ENCODE measurements at places on chromosomes 7 and 10. TPM values are rescaled to one million over a fixed set of nuclear protein-coding genes. Genes with fewer than 3 reads are reported as not detected.
A peak's percentile ranks its signal among the peaks of the same experiment; 100 is the strongest.

DNA sequence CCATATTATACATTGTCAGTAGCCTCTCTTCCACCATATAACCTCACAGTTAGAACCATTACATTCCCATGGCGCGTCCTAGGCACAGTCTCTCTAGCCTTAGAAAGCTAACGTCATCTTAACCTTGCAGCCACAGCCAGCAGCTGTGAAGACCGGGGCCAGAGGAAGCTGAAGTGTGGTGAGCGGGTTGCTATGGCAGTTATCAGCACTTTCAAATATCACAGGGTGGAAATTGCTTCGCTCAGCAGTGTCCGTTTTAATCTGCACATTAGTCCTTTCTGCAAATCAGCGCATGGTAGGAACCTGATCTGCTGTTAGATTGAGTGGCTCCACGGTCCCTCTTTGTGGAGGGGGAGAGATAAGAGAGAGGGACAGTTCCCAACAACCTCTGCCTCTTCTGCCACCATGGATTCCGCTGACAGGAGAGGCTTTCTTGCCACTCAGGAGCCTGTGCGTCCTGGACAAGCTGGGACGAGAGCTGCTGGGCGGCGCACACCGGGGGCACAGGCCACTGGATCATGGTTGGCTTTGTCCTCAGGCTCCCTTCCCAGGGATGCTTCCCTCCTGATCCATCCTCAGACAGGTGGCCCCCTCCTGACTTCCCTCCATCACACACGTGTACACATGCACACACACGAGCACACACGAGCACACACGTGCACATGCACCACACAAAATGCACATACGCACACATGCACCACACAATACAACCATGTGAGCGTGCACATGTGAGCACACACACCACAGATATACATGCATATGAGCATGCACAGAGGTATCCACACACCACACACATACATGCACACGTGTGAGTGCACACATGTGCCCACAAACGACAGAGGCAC is 93.8 kb downstream of the WDR37 start:
- peak; percentile 52 for DNase-seq

DNA sequence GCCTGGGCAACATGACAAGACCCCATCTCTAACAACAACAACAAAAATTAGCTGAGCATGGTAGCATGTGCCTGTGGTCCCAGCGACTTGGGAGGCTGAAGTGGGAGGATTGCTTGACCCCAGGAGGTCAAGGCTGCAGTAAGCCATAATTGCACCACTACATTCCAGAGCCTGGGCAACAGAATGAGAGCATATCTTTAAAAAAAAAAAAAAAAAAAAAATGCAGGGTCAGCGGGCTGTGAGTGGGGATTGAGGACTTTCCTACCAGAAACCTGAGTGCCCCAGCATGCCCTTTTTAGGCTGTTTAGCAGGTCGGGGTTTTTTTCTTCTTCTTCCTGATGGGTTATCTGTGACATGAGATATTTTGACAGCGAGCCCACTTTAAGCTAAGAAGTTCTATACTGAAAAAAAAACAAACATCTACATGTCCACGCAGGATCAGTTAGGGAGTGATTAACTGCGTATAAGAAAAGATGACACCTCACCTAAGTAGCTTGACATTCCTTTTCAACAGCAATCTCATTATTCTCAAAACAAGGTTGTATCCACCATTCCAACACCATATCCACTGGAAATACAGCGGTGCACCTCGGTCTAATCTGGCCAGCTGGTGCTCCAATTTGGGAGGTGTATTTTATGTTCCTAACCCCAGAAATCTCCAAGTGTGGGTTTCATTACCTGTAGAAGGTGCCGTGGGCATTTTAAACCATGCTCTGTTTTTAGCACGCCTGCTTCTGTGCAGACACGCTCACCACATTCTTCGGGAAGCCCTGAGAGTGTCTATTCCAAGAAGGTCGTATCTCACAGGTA is 13.8 kb upstream of the RFC2 start:
- DNase-seq, result no peak

- DNase-seq, result no peak
Observed at GRCh38 chr10:130038611-130039109, 72.0 kb downstream of the C10orf143 start.

DNA sequence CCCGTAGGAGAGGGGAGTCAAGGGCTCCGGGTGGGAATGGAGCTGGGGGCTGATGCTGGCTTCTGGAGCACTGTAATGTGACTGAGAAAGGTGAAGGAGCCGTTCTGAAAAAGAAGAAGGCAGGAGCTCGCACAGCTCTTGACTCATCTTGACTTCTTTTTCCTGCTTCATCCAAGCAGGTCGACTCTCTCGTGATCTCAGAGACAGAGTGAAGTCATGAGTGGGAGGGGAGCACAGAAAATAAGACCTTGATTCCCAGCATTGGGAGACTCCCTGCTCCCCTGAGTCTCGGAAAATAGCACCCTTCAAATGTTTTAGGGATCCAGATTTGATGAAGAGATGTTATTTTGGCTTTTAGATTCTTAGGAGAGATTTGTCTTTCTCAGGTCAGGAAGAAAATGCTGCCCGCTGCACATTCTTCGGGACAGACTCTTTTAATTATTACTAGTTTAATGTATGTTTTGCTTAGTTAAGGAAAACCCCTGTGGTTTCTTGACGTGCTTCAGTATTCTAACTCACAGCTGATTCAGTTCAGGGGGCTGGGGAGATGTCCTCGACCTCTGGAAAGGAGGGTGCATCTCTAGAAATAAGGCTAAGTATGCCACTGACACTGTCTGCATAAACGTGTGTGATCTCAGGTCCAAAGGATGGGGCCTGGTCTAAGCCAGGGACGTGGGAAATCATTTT is 34.1 kb downstream of the EGFR start:
- no peak for DNase-seq

- no peak for DNase-seq
Observed at GRCh38 chr7:51590746-51591145, 274.1 kb upstream of the COBL start.

DNA sequence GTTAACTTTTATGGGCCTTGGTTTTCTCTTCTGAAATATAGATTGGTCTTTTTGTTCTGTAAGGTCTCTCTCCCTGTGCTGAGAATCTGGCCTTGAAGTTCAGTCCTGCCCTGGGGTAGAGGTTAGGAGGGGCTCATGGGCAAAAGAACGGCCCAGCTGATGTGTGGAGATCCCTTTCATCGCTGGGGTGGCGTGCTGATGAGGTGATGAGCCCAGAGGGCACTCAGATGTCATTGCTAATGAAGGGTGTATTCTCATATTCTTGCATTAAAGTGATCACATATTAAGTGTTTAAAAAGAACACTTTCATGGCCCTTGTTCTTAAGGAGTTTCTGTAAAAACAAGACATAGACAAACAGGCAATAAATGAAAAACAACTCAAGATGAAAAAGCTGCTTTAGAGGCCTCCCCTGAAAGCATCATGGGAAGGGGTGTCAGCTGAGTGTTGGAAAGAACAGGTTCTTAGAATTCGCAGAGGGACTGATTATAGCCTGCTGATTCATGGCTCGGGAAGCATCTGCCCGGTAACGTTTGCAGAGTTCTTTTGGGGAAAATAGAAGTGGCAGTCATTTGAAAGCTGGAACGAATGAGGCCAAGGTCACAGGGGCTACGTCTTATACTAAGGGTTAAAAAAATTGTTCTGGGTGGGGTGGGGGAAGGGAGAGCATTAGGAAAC is 72.5 kb upstream of the GPR158 start:
- no peak for DNase-seq

DNA sequence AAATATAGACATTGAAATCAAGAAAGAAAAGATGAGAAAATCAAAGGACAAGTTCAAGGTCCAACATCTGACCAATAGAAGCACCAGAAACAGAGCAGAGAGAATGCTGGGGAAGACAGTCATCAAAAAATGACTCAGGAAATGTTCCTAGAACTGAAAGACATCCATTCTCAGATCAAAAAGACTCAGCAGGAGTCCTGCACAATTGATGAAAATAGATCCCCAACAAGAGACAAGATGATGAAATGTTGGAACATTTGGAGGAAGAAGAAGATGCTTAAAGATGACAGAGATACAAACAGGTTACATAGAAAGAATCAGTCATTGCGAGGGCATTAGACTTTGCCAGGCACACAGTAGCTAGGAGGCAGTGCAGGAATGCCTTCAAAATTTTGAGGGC is 30.0 kb upstream of the EIF5AL1 start:
- DNase-seq, result no peak

GRCh38 chr7:33973231-33974015 is 68.1 kb downstream of the BMPER start:
- DNase-seq, result no peak

- no peak for DNase-seq
Observed at GRCh38 chr10:90658791-90659190, 199.0 kb downstream of the HTR7 start.

DNA sequence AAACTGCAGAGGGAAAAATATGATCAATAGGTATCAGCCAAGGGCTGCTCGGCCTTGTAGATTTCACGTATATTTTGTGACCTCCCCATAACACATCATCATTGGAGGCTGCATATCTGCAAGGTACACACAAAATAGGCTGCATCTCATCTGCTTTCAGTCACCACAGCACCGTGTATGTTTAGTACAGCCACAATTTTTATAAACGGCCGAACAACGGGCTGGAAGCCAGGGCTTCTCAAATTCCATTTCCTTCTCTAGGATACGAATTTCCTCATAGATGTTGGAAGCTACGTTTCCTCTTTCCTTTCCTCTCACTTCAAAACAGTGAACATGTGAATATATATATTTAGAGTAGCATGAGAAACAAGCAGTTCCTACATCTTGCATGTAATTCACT is 20.2 kb upstream of the FOXK1 start:
- DNase-seq, result no peak

DNA sequence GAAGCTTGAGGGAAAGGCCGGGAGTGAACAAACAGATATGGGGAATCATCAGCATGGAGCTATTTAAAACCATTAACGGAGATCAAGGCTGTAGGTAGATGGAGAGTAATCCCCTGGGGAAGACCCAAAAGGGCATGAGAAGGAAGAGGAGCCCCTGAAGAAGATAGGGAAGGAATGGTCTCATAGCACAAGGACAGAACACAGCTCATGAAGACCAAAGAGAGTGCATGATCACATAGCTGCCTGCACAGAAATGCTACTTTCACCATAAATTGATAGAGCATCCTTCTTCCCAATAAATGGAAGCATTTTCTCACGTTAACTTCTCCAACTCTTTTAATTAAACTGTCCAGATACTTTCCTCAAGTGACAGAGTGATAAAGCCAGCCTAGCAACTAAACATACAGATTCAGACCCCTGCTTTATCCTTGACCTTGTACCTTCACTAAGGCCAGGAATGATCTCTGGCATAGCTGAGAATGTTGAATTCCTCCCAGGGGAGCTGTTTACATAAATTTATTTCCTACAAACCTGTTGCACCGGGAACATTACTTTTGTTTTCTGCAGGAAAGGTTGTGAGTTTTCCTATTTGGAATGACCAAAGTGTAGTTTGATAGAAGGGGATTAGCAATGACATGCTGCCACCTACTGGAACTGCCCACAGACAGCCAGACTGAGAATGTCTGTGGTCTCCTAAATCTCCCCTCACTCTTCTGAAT is 110.8 kb upstream of the LRGUK start:
- DNase-seq, result peak; percentile 31

- no peak for DNase-seq
Observed at GRCh38 chr10:11013836-11014235, 3.8 kb upstream of the CELF2 start.

DNA sequence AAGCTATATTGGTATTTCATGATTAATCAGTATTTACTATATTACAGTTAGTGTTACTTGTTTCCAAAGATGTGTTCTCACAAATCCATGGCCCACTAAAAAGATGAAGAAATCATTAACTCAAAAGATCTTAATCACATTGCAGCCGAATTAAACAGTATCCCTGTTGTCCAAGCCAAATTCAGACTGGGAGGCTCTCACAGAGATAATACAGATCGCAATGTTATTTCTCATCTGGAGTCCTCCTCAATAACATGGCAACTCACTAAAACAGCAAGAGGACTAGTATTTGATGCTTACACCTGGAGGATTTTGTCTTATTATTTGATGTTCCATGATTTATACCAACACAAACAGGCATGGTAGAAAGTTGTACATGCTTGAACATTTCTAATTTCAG is 23.4 kb downstream of the CYP51A1 start:
- no peak for DNase-seq

DNA sequence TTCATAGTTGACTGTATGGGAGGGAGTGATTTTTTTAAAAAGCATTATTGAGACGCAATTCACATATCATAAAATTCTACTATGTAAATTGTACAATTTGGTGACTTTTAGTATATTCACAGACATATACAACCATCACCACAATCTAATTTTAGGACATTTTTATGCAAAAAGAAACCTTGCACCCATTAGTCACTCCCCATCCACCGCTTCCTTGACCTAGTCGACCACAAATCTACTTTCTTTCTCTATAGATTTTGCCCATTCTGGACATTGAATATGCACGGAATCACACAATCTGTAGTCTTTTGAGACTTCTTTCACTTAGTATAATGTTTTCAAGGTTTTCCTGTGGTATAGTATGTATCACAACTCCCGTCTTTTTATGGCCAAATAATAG is 54.6 kb downstream of the BLNK start:
- no peak for DNase-seq

DNA sequence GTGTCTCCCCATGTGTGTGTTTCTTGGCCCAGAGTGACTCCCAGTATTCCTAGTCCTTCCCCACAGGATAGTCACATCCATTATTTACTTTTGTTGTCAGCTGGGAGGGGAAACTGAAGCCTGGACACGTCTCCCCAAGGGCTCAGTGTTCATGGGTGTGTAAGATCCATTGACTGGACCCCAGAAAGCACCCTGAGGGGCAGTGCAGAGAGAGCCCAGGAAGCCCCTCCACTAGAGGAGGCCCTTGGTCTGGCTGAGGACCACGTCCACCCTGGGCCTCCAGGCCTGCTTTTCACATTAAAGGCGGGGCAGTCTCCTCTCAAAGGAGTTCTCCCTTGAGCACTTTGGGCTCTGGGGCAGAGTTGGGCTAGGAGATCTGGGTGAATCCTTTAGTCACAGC is 21.3 kb downstream of the ZNF783 start:
- no peak for DNase-seq

DNA sequence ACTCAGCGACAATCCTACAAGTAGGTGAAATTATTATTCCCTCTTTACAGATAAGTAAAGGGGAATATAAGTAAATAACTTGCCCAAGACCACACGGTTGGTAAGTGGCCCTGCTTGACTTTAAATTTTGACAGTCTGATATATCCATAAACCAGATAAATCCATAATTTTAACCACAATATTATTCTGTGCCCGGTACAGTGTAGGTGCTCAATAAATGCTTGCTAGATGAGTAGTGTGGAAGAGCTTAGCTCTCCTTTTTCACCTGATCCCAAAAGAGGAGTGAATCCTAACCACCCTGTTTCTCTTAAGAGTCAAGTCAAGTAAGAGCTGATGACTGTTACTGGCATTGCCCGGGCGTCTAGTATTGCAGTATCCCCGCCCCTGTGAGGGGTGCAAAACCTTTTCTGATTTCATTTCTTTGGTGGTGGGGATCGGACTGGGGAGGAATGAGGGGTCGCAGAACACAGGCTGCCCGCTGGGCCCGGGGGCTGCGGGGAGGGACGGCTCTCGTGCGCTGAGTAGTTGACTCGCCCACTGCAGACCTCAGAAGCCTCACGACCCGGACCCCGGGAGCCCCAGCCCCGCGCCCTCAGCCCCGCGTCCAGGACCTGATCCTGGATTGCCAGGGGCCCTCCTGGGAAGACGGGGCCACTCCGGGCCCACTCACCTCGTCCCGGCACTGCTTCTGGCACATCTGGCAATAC is 490 bp downstream of the KIN start:
- DNase-seq, result no peak

The THSD7A gene
- 1.0 TPM for total RNA-seq

The SLC26A4 gene
- 0.40 TPM for total RNA-seq

The ASL gene
- 10.6 TPM for total RNA-seq
